ENCODE measurements at places on chromosomes 7 and 10.

- DNase-seq = no peak
Measured at GRCh38 chr7:25624051-25624450, 395.8 kb upstream of the NPVF start.

- DNase-seq = no peak
Measured at GRCh38 chr7:108770981-108771745, 201.5 kb downstream of the DNAJB9 start.

- no peak for DNase-seq
Measured at GRCh38 chr7:94698275-94698674, 42.3 kb upstream of the SGCE start.

- DNase-seq = no peak
Measured at GRCh38 chr7:71238581-71239295, 106.8 kb downstream of the GALNT17 start.

DNA sequence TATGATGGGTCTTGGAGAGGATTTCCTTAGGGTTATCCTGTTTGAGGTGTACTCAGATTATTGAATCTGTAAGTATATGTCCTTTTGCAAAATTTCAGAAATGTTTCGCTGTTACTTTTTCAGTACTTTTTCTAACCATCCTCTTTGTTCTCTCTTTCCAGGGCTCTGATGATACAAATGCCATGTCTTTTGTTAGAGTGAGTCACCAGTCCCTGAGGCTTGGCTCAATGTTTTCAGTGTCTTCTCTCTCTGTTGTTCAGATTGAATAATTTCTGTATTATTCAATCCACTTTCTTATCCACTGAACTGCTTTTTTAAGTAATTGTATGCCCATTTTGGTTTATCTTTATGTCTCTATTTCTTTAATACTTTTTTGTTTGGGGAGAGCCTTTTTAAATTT is 449.4 kb downstream of the TNS3 start:
- no peak for DNase-seq

GRCh38 chr7:135508883-135509588 is 866 bp downstream of the CNOT4 start:
- no peak for DNase-seq

- no peak for DNase-seq
Measured at GRCh38 chr7:18975689-18976280, 141.7 kb downstream of the TWIST1 start.

DNA sequence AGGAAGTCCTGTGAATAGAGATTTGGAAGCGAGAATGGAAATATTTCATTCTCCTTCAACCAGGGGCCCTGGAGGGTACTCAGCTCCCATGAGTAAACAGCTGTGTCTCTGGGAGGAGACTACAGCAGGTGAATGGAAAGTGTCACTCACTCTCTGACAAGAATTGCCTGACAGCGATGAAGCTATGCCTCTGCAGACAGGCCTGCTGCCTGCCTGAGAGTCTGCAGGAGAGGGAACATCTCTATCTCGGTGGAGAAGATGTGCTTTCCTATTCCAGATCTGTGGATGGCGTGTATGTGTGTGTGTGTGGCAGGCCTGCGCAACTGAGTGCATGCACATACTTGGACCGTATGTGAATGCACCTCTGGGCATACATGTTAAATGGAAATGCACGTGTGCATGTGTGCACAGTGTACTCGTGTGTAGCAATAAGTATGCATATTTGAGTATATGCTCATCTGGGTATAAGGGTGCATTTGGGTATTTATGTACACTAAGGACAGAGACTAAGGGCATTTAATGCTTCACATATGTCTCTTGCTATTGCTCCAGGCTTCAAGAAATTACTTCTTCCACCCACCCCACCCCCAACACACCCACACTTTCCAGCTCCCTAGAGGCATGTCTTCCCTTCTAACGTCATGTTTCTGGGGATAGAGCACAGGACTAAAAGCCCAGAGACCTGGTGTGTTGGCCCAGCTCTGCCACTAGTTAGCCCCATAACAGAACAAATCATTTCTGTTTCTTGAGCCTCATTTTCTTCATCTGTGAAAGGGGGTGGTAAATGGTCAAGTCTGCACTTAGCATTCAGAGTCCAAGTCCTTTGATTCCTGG is 4.6 kb upstream of the ADCYAP1R1 start:
- no peak for DNase-seq

GRCh38 chr10:103635580-103635979 is 142.1 kb downstream of the NEURL1 start:
- DNase-seq = no peak

DNA sequence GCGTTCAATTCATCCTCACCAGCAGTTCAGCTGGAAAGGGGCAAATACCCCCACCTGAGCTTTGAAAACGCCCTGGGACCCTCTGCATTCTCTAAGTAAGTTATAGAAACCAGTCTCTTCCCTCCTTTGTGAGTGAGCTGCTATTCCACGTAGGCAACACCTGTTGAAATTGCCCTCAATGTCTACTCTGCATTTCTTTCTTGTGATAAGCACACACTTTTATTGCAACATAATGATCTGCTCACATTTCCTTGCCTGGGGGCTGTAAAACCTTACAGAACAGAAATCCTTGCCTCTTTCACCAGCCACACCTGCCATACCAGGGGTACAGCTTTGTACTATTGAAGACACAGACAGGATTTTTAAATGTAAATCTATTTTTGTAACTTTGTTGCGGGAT is 155.8 kb upstream of the LANCL2 start:
- no peak for DNase-seq
